ENCODE measurements at places on chromosomes 7 and 10.
A peak's percentile ranks its signal among the peaks of the same experiment; 100 is the strongest.

DNA sequence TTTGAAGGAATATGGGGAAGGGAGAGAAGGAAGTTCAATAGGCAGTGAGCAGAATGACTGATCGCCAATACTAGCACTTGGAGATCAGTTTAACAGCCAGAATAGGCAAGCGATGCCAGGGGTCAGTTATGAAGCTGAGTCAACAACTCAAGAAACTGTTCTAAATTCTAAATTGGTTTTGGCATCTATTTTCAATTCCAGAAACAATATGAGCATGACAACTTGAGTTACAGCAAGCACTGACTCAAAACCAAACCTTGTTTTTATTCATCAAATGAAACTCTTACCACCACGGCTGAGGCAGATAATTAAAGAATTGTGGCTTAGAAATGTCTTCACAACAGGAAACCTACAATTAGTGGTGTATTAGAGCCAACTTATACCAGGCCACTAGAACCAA is 180.5 kb upstream of the ASAH2 start:
- DNase-seq = peak; percentile 89

DNA sequence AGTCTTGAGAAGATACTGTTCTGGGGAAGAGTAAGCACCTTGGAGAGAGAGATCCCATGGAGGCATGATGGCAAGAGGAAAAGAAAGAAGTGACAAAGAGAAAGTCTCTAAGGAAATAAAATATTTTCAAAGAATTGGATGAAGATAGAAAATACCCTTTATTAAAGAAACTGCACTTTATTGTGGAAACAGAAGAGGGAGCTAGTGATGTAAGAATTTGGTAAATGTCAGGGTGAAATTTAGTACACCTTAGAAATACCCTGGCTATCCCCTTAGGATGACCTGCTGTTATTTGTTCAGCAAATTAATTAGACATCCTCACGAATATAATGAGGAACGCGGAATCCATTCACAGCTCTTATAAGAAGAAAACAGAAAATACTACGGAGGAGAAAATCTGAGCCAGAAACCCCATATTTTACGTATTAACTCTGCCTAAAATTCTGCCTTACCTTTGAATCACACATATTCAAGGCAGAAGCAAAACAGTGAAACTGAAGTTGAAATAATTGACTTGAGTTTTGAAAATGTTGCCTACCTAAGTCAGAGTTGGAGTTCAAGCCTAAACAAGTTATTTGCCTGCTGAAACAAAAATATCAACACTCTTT is 90.7 kb downstream of the TFPI2 start:
- no peak for DNase-seq

DNA sequence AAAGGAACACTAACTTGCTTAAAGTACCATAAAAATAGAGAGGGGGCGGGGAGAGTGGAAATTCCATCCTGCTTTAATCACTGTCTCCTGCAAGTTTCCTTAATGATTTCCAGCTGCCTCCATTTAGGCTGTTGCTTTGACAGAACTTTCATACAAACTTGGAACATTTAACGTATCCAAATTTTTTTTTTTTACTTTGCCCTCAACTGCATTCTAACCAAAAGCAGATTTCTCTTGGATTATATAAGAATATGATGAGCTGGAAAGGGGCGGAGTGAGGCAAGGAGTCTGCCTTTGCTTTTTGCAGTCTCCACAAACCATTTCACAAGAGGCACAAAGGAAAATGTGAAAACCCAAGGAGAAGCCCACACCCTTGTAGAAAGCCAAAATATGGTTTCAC is 46.6 kb upstream of the COL1A2 start:
- peak; percentile 97 for DNase-seq

GRCh38 chr10:46239993-46240683 is 46.7 kb upstream of the ANTXRL start:
- DNase-seq = no peak

- no peak for DNase-seq
Observed at GRCh38 chr7:23098460-23098859, 7.1 kb upstream of the KLHL7 start.

DNA sequence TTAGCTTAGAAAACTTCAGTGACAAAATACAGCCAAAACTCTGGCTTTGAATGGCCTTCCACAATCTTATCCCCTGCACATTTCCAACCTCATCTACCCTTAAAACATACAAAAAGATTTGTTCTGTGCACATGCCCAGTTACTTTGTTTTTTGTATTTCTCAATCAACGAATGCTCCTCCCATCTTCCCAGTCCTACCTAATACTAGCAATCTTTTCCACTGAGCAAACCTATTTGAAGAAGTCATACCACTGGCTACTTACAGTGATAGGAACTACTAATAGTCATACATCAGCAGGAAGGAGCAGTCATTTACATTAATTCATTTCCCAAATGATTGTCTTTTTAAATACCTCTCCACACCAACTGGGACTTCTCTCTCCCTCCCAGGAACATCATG is 2.5 kb downstream of the USP54 start:
- no peak for DNase-seq

GRCh38 chr10:78047314-78047891 is 13.7 kb downstream of the RPS24 start:
- no peak for DNase-seq

GRCh38 chr7:1607696-1608095 is 37.9 kb upstream of the PSMG3 start:
- DNase-seq = no peak

GRCh38 chr10:86252079-86252478 is 114.5 kb downstream of the GRID1 start:
- DNase-seq = no peak

DNA sequence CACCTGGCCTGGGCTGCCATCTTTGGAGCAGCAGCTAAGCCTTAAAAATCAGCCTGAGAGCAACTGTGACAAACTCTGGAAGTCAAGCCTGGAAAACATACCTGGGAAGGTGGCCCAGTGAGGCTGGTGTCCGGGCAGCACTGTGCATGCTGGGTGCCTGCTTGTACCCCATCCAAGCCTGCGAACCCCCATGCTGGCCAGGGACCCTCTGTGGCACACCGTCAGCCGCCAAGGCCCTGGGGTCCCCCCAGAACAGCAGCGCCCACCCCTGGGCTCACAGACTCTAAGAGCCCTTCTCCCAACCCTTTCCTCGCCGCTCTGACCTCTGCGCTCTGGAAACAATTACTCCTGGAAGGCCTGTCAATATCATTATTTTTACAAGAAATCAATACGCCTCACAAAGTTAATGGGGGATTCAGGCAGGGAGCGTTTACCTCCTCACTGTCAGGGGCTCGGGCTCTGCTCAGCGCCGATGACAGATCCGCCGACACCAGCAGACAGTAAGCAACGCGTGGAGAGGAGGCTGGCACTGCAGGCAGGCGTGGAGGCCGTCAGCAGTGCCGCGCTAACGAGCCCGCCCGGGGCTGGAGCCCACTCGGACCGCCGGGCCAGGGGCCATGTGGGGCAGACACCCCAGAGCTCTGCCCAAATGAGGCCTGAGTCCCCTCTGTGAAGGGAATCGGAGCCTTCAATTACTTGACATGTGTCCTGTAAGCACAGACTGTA is 54.4 kb downstream of the EBF3 start:
- DNase-seq = no peak

GRCh38 chr7:18610331-18610948 is 114.9 kb downstream of the HDAC9 start:
- DNase-seq = no peak

- no peak for DNase-seq
Observed at GRCh38 chr10:124494046-124494807, 32.6 kb downstream of the LHPP start.

- DNase-seq = no peak
Observed at GRCh38 chr7:159238541-159238940, 93.9 kb upstream of the VIPR2 start.

DNA sequence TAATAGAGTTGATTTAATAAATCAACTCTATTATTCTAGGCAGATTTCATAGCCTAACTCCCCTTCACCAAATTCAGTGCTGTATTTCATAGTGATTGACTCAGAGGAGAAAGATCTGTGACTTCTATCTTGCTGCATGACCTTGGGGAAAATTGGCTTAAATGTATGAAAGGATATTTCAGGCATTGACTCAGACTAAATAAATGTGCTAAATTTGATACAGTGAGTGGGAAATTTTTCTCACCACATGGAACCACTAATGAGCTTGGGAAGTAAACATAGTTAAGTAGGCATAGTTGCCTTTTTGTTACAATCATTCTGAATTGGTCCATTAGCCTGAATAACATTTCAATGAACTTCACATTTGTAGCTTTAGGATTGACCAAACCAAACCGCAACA is 89.0 kb upstream of the PRPS1L1 start:
- no peak for DNase-seq

DNA sequence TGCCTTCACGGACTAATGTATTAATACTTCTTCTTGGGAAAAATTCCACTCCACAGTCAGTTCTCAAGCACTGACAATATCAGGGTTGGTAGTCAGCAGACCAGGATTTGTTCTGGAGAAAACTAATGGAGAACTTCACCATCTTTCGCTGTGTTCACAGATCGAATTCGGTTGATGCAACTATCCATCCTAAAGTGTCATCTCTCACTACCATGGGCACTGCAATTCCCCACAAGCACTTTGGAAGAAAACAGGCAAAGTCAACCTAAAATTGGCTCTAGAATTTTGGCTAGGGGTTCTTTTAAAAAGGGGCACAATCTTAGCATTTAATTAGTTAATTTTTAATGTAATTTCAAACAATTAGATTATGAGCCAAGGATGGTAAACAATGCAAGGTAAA is 164.4 kb downstream of the HGF start:
- no peak for DNase-seq

DNA sequence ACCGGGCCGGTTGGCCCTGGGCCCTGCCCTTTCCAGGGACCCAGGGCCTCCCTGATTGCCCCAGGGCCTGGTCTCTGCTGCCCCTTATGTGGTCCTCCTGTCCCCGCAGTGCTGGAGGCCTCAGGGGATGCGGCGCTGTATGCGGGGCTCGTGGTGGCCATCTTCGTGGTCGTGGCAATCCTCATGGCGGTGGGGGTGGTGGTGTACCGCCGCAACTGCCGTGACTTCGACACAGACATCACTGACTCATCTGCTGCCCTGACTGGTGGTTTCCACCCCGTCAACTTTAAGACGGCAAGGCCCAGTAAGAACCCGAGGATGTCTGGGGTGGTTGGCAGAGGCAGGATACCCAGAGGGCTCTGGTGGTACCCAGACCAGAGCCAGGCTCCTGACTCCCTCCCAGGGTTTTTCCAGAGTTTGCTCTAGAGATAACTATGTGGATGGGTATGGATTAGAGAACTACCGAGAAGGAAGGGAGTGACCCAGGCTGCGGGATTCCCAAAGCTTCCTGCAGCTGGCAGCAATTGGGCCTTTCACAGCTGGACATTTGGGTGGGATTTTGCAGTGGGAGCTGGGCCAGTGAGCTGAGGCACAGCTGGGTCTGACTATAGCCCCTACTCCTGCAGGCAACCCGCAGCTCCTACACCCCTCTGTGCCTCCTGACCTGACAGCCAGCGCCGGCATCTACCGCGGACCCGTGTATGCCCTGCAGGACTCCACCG is 28.1 kb upstream of the SLC29A3 start:
- DNase-seq = no peak

DNA sequence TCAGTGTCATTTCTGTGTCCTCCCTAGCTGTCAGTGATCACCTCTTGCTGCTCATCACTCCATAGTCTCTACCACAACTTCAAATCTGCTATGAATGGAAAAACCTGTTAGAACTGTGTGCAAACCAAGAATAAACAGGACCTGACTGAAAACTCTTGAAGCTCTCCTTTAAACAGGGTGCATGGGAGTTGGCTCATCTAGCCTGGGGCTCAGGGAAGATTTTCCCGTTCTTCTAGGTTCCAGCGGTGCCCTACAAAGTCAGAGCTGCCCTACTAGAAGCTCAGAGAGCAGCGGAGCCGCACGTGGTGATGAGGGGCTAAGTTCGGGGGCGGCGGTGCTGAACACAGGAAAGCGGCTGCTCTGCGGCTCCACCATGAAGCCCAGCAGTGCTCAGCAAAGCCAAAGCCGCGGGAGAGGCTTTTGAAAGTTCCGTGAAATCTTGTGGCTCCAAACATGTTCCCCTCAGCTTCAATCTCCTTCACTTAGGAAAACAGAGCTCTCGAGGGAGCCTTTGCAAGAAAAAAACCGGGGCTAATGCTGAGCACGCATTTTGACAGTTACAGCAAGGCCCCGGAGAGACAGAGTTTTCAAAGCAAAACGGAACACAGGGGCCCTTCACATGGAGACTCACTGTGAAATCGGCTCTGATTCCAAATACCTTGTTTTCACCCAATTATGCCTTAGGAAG is 30.5 kb downstream of the RGS10 start:
- DNase-seq = no peak

GRCh38 chr7:121079425-121080169 is 91.1 kb downstream of the CPED1 start:
- DNase-seq = no peak

DNA sequence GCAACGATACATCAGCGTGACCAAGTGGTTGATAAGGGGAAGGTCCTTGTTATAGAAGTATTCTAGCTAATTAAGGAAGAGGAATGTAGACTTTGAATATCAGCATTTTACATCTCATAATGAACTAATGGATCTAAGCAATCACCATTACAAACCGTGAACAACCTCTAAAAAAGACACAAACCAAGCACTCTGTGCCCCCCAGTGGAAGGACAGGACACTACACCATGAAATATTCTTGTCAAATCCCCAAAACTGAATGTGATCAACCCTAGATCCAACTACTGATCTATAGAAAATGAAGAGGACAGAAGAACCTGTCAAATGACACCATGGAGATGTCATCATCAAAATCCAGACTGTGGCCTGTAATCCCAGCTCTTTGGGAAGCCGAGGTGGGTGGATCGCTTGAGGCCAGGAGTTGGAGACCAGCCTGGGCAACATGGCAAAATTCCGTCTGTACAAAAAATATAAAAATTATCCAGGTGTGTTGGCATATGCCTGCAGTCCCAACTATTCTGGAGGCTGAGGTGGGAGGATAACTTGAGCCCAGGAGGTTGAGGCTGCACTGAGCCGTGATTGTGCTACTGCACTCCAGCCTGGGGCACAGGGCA is 111.3 kb upstream of the CARD11 start:
- DNase-seq = no peak

- DNase-seq = no peak
Observed at GRCh38 chr10:71191551-71192076, 20.8 kb upstream of the UNC5B start.

DNA sequence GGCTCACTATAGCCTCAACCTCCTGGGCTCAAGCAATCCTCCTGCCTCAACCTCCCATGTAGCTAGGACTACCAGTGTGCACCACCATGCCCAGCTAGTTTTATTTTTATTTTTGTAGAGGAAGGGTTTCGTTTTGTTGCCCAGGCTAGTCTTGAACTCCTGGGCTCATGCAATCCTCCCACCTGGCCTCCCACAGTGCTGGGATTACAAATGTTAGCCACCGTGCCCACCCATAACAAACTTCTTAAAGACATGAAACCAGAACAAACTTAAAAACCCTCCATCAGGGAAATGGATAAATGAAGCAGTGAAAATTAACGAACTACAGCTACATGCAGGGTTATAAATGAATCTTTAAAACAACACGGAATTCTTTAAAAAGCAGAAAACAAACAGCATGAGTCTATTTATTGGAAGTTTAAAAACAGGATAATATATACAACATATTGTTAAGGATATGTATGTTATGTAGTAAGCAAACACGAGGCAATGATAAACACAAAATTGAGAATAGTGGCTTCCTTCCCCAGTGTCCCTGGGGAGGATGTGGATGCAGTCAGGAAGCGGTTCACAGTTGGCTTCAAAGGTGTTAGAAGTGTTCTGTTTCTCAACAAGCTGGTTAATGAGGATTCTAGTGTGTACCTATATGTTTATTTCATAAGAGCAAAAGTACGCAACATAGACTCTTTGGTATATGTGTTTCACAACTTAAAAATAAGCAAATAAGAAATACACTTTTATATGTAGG is 128.2 kb upstream of the IMMP2L start:
- no peak for DNase-seq

Measured in GM04503 (cell line).